ENCODE measurements at places on chromosomes 12 and 14. TPM values are rescaled to one million over a fixed set of nuclear protein-coding genes. Genes with fewer than 3 reads are reported as not detected.

DNA sequence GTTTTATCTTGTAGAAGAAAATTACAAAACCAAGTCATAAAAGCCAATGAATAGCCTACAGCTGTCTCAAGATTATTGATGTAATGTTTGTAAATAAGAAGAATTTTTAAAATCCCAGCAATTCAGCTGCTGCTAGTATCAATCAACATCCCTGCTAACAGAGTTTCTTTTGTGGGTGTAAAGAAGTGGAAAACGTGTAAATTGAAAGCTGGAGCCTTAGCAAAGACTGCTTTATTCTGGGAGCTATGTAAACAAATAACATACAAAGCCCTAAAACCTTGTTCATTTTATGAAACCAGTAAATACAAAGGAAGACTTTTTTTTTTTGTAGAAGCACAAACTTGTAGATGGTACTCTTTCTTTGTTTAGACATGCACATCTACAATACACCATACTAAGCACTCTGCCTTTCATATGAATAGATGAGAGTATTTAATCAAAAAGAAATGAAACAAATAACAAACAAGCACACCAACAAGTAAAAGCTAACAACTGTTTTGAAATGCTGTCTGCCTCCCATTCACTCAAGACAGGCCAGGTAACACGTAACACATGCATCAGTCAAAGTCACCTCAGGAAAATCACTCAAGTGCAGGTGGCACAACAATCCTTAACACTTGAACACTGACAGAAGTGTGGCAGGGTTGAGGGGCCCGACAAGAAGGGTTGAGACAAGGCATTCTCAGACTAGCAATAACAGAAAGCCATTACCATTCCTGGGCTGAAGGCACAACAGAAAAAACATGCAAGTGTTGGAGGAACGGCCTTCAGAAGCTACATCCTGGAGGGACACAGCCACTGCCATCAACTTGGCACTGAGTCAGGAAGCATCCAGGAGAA lies 1364.0 kb upstream of the SEL1L start:
- no peak for DNase-seq

GRCh38 chr12:108802101-108802961 lies 55.1 kb downstream of the SSH1 start:
- DNase-seq: no peak

- DNase-seq: peak; percentile 65
Observed at GRCh38 chr14:73245480-73246325, 8.4 kb downstream of the PAPLN start.

Gene CACNA1C
- 0.02 TPM for total RNA-seq
